Activated CD4-positive, alpha-beta T cell treated with anti-CD3 and anti-CD28 coated beads, Interleukin-2, Interleukin-6, amounts not matched to agents 100 ng/mL and 50 ng/mL, durations not matched to agents 16 hours and 8 hours (primary cell): ENCODE measurements at places on chromosomes 2 and 18.

GRCh38 chr2:15908371-15908770 lies 32.0 kb upstream of the MYCN start:
- no peak for DNase-seq

GRCh38 chr2:60447943-60448342 lies 105.5 kb downstream of the BCL11A start:
- no peak for DNase-seq

DNA sequence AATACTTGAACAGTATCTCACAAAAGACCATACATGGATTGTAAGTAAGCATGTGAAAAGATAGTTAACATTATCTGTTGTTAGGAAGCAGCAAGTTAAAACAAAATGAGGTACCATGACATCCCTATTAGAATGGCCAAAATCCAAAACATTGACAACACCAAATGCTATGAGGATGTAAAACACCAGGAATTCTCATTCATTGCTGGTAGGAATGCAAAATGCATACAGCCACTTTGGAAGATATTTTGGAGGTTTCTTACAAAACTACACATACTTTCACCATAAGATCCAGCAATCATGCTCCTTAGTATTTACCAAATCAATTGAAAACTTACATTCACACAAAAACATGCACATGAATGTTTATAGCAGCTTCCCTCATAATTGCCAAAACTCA lies 30.9 kb upstream of the ICOS start:
- DNase-seq, result no peak

- no peak for DNase-seq
Observed at GRCh38 chr2:152055366-152056108, 43.3 kb downstream of the CACNB4 start.

- DNase-seq, result no peak
Observed at GRCh38 chr2:39621596-39621995, 44.1 kb upstream of the TMEM178A start.

DNA sequence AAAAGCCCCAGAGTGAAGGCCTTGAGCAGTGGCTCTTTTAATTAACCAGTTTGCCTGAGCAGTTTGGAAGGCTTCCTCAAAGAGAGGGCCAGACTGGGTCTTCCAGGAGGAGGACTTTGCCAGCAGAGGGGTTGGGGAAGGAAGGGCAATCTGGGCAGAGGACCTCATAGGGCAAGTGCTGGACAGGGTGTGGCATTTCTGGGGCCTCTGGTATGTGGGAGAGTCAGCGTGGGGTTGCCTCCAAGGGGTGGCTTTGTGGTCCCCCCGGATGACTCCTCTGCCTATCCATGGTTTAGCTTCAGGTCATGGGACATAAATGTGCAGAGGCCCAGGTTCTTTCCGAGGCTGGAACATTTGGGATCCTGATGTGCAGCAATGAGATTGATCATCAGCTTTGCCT lies 12.6 kb downstream of the GLI2 start:
- no peak for DNase-seq

DNA sequence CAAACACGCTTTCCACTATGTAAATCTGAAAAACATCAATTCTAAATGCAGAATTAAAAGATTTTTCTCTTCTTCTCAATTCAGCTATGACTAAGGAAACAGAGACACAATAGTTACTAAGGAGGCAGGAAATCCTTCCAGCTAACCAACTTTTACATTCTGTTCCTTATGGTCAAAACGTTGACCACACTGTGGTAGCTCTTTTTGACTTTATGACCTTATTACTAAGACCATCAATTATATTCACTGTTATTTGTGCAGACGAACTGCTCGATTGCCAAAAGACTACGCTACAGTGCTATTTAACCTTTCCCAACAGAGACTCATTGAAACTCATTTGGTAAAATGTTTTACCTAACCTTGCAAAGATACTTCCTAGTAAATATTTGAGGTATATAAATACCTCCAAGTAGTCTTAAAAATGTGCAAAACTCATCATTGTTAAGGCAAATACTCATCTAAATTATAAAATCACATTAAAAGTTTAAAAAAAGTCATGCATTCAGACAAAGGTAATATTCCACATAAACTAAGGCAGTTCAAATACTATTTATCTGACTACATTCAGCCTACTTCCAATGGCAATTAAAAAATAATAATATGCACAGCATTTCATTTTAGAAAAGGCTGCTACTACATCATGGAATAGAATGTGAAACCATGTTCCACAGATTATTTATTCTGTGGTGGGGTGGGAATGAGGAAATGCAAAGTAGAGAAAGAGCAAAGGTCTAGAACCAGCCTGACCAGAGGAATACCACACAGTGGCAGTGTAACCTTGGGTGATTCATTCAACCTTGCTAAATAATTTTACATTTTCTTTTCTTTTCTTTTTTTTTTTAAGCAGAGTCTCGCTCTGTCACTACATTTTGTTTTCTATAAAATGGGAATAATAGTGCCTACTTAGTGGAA lies 139.9 kb downstream of the THADA start:
- DNase-seq, result peak; percentile 16

GRCh38 chr2:173442542-173442941 lies 87.9 kb downstream of the CDCA7 start:
- DNase-seq, result no peak

GRCh38 chr2:152242787-152243472 lies 67.4 kb upstream of the STAM2 start:
- no peak for DNase-seq

DNA sequence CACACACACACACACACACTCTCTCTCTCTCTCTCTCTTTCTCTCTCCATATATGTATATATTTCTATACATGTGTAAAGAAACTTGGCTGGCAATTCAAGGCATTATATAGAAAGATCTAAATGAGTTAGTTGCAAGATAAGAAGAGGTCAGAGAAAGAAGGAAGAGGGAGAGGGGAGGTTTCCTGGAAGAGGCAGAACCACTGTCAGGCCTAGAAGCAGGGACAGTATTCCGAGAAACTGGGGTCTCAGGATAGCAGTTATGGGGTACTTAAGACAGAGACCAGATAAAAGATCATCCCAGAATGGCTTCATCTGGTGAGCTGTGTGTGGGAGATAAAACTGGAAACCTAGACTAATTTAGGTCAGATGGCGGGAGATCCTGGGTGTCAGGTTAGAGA lies 180.8 kb downstream of the CAMKMT start:
- no peak for DNase-seq

DNA sequence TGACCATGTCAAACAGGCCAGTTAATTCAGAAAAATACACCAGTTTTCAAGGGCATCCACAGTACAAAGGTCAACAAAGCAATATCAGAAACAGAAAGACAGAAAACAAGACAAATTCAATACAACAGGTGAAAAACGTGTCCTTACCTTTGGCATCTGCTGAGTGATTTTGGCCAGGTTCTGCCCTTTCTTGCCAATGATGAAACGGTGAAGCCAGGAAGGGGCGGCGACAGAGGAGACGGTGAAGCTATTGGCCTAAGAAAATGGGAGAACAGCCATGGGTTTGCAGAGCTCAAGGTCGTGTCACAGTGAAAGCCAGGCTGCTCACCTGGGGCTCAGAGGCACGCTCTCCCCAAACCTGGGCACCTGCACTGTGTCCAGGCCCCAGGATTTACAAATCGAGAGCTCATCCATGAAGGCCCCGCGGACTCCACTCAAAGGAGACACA lies 60.5 kb downstream of the HDLBP start:
- DNase-seq, result no peak

GRCh38 chr2:30591186-30591585 lies 144.1 kb downstream of the LCLAT1 start:
- DNase-seq, result no peak

DNA sequence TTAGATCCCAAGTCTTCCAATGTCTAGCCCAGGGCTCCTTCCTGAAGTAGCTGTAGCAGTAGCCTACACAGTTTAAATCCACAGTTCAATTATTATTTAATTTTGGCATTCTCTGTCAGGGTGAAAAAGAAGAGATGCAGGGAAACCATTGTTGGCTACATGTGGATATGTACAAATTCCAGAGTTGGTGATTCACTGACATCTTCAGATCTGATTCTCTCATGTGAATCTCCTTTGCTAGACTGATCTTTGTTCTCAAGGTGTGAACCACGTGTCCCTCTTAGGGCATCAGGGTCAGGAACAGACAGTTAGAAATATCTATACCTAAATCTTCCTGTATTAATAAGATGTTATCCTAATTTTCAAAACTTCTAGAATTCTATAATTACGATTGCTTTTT lies 36.7 kb downstream of the ADCYAP1 start:
- DNase-seq, result no peak

GRCh38 chr2:61450144-61450543 lies 20.7 kb downstream of the USP34 start:
- DNase-seq, result no peak

- DNase-seq, result no peak
Observed at GRCh38 chr2:27909901-27910300, 19.4 kb downstream of the BABAM2 start.

- no peak for DNase-seq
Observed at GRCh38 chr2:19262150-19262549, 96.3 kb downstream of the OSR1 start.

- no peak for DNase-seq
Observed at GRCh38 chr2:40436093-40436475, 15.8 kb downstream of the SLC8A1 start.

GRCh38 chr2:18251486-18251885 lies 309.0 kb downstream of the RDH14 start:
- DNase-seq, result no peak

DNA sequence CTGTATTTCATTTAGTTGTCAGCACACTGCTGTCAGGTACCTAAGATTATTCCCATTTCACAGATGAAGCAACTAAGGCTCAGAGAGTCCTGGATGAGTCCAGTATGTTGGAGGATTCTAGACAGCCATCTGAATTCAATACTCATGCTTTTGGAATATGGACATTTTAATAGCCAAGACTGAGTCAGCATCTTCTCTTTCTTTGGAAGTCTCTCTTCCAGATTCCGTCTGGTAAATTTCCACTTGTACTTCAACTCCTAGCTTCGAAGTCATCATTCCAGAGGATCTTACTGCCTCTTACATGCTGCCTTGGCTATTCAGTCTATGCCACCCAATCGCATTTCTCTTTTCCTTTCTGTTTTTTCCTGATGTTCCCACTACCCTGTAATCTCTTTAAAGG lies 40.6 kb downstream of the INSIG2 start:
- DNase-seq, result no peak

- no peak for DNase-seq
Observed at GRCh38 chr2:234606896-234607295, 110.0 kb upstream of the ARL4C start.
